Endothelial cell of coronary artery (primary cell): ENCODE measurements at places on chromosomes 16 and 17. TPM values are rescaled to one million over a fixed set of nuclear protein-coding genes. Genes with fewer than 3 reads are reported as not detected.

The FOXN1 gene
- not detected in 2 replicates for total RNA-seq

The CACNG4 gene
- not detected in 2 replicates for total RNA-seq

The CMTM1 gene
- 2.4 and 2.5 TPM in 2 replicates for total RNA-seq

The FOXC2 gene
- 1.3 and 2.4 TPM in 2 replicates for total RNA-seq

The RNF222 gene
- total RNA-seq, result not detected in 2 replicates

The PRSS8 gene
- not detected in 2 replicates for total RNA-seq
